Stimulated activated CD4-positive, alpha-beta T cell treated with anti-CD3 and anti-CD28 coated beads, Interleukin-2, amount 100 ng/mL, for 24 hours (primary cell): ENCODE measurements at places on chromosomes 3 and 15.

DNA sequence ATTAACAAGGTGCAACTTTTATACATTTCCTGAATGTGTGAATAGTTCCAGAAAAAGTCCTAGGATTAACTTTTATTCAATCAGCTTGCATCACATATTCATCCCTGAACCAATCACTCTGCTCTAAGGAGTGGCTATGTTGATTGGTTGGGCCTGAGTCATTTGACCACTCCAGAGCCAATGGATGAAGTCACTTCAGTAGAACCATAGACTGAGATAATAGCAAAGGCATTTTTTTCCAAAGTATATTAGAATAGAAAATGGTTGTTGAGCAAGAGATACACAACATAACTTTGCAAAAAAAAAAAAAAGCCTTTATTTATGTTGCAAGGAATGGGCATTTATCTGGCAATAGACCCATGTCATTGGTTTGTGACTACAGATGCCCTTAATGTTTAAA lies 55.5 kb upstream of the AGTR1 start:
- no peak for DNase-seq

DNA sequence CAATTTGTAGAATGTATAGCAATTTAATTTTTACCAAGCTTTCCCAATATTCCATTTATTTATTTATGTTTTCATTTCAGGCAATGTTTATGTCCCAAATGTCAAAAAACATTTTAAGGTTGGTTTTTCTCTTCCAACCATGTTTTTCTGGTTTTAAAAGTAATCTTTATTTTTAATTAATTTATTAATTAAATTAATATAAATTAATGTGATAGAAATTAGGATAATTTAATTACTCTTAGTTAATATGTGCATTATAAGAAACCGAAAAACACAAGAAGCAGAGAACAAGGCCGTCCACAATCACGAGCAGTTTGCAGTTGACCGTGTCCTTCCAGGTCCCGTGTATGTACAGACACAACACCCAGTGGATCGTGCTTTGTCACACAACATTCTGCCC lies 34.2 kb downstream of the FBXO45 start:
- no peak for DNase-seq

DNA sequence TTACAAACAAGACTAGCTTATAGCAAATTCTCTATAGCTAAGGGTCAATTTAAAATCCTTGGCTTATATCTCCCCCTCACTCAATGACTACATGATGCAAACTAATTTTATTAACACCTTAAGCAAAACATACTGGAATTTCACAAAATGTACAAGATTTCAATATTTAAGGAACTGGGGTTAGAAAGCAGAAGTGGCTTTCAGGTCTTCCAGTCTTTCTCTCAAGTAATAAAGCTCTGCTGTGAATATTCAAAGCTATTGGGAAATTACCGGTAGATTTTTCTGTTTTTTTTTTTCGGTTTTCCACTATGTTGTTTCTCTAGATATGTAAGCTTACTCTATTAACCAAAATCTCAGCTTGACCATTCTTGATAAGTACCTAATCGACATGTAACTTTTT lies 3.9 kb downstream of the EPM2AIP1 start:
- DNase-seq: no peak

DNA sequence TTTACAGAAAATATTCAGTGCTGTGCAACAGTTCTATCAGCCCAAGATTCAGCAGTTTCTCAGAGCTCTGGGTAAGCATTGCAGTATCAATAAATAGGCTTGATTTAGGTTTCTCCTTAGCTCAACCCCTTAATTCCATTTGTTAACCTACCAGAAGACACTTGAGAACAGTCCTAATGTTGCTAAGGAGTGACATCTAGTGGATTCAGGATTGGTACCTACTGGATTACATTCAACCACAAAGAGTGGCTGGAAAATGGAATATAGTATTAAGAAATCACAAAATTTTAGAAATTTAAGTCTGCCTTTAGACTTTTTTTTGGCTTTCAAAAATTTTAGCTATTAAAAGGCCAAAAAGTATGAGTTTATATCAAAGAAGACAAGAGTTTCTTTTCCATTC lies 34.7 kb downstream of the POLG start:
- no peak for DNase-seq

DNA sequence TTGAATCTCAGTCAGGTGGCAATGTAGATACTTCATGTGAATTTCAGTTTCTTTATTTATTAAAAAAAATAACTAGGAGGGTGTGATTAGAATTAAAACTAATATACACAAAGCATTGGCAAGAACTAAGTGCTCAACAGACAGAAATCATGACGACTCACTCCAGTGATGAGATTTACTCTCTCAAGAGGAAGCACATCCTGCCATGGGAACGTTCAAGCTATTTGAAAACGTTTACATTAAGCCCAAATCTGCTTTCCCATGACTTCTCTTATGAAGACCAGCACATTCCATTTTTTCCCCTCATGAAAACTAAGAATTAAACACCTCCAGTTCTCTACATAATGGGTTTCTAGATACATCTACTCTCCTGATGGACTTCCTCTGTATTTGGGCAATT lies 8.5 kb downstream of the WDR53 start:
- no peak for DNase-seq

DNA sequence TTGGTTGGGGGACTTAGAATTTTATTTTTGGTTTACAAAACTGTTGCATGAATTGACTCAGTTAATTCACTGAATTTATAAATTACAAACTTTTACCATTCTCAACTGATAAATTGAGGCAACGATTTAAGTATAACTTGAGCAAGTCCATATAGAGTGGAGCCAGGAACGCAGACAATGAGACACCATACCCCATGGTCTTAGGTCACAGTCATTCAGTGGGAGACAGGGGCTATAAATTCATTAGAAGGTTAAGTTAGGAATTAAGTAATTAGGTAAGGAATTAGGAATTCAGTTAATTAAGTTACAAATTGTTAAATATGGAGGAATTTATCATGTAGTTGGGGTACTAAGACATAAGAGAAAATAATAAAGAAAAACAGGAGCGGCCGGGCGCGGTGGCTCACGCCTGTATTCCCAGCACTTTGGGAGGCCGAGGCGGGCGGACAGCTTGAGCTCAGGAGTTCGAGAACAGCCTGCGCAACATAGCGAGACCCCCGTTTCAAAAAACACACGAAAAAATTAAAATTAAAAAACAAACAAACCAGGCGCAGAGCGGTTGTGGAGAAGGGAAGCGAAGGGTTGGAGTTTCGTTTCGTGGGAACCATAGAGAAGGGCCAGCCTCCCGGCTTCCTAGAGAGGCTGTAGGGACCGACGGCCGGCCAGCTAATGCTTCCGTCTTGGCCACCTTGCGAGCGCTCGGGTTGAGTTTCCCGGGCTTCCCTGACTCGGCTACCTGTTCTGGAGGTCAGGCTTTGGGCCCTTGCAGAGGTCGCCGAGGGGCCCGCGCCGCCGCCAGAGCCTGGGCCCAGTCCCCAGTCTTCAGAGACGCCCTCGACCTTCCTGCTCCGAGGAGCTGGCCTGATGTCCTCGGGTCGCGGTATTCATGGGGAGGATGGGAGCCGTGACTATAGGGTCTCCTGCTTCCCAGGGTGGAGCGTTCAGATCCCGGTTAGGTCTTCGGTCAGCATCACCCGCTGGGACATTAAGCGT lies at the start of gene ZNF619:
TSS of gene ZNF619 (plus strand) at position 645 of the 993 bp plus-strand sequence. CDS start 858 bp downstream, outside the sequence.
- DNase-seq: peak; percentile 61

GRCh38 chr15:90002428-90002844 lies 1.3 kb downstream of the ZNF710 start:
- DNase-seq: peak; percentile 44

- DNase-seq: no peak
Observed at GRCh38 chr3:48034000-48034516, 17.8 kb upstream of the MAP4 start.

DNA sequence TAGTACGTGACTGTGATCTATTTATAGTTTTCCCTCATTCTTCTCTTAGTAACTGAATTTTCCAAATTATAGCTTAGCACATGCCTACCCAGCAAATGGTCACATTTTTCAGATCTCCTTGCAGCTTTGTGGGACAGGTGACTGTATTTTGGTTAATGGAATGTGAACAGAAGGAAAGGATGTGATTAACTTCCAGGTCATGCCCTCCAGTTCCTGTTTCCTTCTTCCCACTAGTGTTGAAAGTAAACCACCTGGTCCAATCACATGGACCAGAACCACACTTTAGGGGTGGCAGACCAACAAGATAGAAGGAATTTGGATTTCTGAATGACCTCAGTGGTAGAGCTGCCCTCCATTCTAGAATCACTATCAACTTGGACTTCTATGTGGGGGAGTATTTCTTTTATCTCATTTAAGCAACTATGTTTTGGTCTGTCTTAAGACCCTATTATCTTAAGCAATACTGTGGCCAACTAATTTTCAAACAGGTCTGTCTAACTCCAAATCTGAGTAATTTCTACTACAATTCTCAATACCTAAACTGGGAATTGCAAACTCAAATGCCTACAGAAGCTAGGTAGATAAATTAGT lies 76.0 kb upstream of the TSC22D2 start:
- DNase-seq: no peak

DNA sequence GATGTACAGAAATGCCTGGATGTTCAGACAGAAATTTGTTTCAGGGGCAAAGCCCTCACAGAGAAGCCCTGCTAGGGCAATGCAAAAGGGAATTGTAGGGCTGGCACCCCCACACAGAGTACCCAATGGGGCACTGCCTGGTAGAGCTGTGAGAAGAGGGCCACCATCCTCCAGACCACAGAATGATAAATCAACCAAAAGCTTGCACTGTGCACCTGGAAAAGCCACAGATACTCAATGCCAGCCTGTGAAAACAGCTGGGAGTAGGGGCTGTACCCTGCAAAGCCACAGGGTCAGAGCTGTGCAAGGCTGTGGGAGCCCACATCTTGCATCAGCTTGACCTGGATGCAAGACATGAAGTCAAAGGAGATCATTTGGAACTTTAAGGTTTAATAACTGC lies 477.9 kb upstream of the NECTIN3 start:
- DNase-seq: no peak

DNA sequence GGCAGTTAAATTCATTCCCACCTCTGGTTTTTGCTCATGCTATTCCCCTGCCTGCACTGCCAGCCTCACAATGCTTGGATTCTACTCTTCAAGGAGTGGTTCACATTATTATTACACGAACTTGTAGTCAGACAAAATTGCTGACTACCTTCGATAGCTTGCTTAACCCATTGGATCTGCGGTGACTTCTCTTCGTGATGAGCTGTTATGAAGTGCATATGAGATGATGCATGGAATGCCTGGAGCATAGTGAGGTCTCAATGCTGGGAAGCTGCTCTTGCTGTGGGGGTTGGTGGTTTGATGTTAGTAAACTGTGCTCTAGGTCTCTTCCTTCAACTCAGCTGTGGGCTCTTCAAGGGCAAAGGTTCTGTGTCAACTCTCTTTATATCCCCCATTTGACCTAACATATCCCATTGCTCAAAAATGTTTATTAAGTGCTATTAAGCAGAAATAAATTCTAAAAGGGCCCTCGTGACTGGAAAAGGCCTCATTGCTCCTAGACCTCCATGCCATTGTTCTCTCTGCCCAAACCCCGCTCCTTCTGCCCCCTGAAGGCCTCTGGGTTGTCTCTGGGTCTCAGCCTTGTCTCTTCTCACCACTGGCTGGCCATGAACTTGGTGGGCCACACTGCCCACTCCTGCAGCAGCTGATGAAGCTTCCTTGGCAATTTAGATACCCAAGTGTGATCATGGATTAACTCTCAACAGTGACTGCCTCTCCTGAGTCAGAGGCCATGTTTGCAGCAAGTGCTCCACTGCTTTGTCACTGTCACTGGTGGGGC lies 4.5 kb upstream of the SLCO2A1 start:
- no peak for DNase-seq

DNA sequence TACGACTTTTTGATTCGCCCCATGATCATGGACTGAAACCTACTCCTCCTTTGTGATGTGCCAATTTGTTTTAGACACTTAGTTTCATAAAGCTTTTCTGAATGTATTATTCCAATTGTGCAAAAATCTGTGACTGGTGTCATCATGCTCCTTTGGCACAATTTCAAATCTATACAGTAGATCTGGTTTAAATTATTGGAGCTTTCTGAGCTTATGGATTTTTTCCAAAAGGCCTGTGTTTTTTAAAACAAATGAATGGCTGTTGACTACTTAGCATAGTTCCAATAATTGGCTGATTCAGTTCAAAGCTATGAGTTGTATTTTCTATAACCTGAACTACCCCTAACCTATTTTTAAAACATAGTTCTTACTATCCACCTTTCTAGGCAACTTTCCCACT lies 282.7 kb downstream of the CNTN3 start:
- DNase-seq: no peak

- no peak for DNase-seq
Observed at GRCh38 chr3:100084100-100084806, 30.0 kb downstream of the FILIP1L start.

- DNase-seq: peak; percentile 63
Observed at GRCh38 chr3:123447749-123448517, 957 bp downstream of the ADCY5 start.

GRCh38 chr3:100053951-100054620 lies 60.2 kb downstream of the FILIP1L start:
- no peak for DNase-seq

DNA sequence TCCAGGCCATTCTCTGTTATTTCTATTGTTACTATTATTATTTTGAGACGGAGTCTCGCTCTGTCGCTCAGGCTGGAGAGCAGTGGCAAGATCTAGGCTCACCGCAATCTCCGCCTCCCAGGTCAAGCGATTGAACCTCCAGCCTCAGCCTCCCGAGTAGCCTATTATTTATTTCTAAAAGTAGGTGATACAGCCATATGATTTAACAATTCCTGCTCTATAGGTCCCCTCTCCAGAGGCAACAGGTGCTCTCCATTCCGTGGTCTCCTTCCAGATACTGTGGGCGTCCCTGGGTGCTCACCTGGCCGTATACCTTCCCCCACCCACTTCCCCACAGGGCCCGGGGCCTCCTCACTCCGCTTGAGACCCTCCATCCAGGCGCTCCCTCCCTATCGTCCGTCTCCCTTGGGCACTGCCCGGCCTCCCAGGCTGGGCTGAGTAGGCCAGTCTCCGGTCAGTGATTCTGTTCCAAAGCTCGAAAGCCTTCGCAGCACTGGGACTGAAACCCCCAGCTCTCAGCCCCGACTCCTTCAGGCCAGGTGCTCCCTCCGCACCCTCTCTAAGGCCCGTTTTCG lies 708 bp upstream of the PTPN23 start:
- no peak for DNase-seq

DNA sequence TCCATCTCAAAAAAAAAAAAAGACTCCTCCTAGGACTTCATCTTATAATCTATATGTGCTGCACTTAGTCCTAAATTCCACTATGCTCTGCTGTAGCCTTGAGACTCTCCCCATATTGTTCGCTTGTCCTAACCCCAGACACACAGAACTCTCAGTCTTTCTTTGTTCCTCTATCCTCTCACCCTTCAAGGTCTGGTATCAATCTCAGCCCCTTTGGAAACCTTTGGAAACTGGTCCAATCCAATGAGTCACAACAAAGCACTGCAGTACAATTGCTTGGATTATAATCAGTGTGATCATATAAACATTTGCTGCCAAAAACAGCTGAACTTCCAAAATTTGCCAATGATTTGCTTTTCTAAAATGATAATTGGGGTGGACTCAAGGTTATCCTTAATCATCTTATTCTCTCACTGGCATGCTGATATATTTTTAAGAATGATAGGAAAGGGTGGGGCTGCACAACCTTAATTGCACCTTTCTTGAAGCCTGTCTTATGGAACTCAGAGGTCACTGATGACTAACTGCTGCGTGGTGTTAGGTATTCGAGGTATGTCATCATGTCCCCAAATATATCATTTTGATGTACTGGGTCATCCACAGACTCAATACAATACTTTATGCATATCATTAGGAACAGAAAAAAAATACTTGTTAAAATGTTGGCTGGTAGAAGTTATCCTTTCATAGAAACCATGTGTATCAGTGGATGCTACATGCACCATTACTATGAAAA lies 756.7 kb downstream of the NR2F2 start:
- no peak for DNase-seq

GRCh38 chr15:98438326-98438725 lies 210.0 kb upstream of the IGF1R start:
- no peak for DNase-seq
